ENCODE measurements at places on chromosomes 4 and X. TPM values are rescaled to one million over a fixed set of nuclear protein-coding genes. Genes with fewer than 3 reads are reported as not detected.

- no peak overlapping the region for H3K27ac ChIP-seq
- H3K36me3 ChIP-seq, result peaks cover 9% of the 10 kb centered on the region
- peaks cover 40% of the 10 kb centered on the region for H3K4me1 ChIP-seq
- no peak for DNase-seq
- H3K27me3 ChIP-seq, result peaks cover 2% of the 10 kb centered on the region
- H3K4me3 ChIP-seq, result no peak overlapping the region
Measured at GRCh38 chr4:7859326-7859725, 80.3 kb downstream of the AFAP1 start.

DNA sequence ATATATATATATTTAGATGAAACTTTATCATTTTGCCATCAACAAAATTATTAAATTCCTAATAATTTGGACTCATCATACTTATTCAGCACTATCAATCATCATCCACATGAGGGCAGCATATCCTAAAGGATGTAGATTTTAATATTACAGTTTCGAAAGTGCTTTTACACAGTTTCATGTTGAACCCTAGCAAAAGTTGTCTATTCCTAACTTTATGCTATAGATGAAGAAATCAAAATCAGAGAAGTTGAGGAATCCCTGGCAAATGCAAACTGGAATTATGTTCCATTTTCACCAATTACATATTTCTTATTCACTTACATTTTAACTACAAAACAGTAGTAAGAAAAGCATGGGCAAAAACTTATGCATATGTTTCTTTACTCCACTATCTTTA lies 36.6 kb upstream of the UGT2A1 start:
- no peak overlapping the region for H3K27ac ChIP-seq
- H3K4me3 ChIP-seq, result no peak overlapping the region
- peaks cover 3% of the 10 kb centered on the region for H3K4me1 ChIP-seq
- H3K36me3 ChIP-seq, result no peaks in the 10 kb centered on the region

Gene LRCH2
- total RNA-seq, result not detected

GRCh38 chr4:129264008-129264657 lies 168.2 kb downstream of the C4orf33 start:
- H3K4me3 ChIP-seq, result no peak overlapping the region
- peaks cover 7% of the 10 kb centered on the region for H3K27me3 ChIP-seq
- peaks cover 6% of the 10 kb centered on the region for H3K4me1 ChIP-seq
- no peaks in the 10 kb centered on the region for H3K36me3 ChIP-seq
- no peak overlapping the region for H3K27ac ChIP-seq

GRCh38 chrX:9252182-9252581 lies 212.7 kb upstream of the TBL1X start:
- H3K27me3 ChIP-seq, result no peaks in the 10 kb centered on the region
- no peaks in the 10 kb centered on the region for H3K4me1 ChIP-seq
- no peak overlapping the region for H3K27ac ChIP-seq
- DNase-seq, result no peak
- no peak overlapping the region for H3K4me3 ChIP-seq
- H3K36me3 ChIP-seq, result no peaks in the 10 kb centered on the region

- peaks cover 5% of the 10 kb centered on the region for H3K4me1 ChIP-seq
- peaks cover 4% of the 10 kb centered on the region for H3K27me3 ChIP-seq
- no peak for DNase-seq
Measured at GRCh38 chr4:168751263-168752225, 254.7 kb downstream of the PALLD start.

DNA sequence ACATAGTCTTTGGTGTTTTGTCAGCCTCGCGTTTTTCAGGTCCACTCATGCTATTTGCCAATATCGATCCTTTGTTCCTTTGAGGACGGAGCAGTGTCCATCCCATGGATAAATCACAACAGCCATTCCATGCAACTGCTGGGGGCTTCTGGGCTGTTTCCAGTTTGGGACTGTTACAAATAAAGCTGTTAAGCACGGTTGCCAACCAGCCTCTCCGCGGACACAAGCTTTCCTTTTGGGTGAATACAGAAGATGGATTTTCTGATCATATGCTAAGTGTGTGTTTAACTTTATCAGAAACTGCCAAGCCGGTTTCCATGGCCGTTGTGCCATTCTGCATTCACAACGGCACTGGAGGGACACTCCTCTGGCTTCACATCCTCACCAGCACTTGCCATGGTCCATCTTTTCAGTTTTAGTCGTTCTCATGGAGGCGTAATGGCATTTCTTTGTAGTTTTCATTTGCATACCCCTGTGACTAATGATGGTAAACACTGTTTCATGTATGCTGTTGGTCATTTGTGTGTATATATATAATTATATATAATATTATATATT lies 67.8 kb downstream of the ABLIM2 start:
- H3K27ac ChIP-seq, result no peak overlapping the region
- H3K4me3 ChIP-seq, result no peak overlapping the region
- no peaks in the 10 kb centered on the region for H3K27me3 ChIP-seq
- no peaks in the 10 kb centered on the region for H3K4me1 ChIP-seq

GRCh38 chr4:145347684-145348083 lies 134.0 kb upstream of the SMAD1 start:
- no peaks in the 10 kb centered on the region for H3K36me3 ChIP-seq
- H3K27ac ChIP-seq, result no peak overlapping the region
- H3K4me1 ChIP-seq, result no peaks in the 10 kb centered on the region
- no peak for DNase-seq

- H3K27me3 ChIP-seq, result no peaks in the 10 kb centered on the region
- peaks cover 10% of the 10 kb centered on the region for H3K36me3 ChIP-seq
Measured at GRCh38 chrX:47629419-47630200, at the start of gene CFP. TSS of gene CFP (minus strand) at chrX:47629930. CDS start at chrX:47629844, 86 bp downstream.

Gene GAGE12F
- not detected for total RNA-seq

DNA sequence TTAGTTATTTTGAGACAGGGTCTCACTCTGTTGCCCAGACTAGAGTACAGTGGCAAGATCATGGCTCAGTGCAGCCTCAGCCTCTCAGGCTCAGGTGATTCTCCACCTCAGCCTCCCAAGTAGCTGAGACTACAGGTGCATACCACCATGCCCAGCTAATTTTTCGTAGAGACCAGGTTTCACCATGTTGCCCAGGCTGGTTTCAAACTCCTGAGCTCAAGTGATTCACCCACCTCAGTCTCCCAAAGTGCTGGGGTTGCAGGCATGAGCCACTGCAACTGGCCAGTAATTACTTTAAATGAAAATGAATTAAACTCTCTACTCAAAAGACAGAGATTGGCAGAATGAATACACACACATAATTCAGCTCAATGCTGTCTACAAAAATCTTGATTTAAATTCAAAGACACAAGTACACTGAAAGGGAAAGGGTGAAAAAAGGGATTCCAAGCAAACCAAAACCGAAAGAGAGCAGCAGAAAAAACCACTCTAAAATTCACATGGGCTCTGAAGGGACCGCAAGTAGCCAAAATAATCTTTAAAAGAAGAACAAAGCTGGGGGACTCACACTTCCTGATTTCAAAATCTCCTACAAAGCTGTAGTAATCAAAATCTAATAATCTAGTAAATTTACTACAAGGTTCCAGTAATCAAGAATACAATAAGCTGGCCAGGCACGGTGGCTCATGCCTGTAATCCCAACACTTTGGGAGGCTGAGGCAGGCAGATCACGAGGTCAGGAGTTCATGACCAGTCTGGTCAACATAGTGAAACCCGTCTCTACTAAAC lies 11.8 kb upstream of the SPON2 start:
- peaks cover 47% of the 10 kb centered on the region for H3K36me3 ChIP-seq
- DNase-seq, result no peak
- H3K27me3 ChIP-seq, result peaks cover 6% of the 10 kb centered on the region
- peak overlapping the region; percentile 3 for H3K4me3 ChIP-seq

Gene ADGRA3
- 2.6 TPM for total RNA-seq

DNA sequence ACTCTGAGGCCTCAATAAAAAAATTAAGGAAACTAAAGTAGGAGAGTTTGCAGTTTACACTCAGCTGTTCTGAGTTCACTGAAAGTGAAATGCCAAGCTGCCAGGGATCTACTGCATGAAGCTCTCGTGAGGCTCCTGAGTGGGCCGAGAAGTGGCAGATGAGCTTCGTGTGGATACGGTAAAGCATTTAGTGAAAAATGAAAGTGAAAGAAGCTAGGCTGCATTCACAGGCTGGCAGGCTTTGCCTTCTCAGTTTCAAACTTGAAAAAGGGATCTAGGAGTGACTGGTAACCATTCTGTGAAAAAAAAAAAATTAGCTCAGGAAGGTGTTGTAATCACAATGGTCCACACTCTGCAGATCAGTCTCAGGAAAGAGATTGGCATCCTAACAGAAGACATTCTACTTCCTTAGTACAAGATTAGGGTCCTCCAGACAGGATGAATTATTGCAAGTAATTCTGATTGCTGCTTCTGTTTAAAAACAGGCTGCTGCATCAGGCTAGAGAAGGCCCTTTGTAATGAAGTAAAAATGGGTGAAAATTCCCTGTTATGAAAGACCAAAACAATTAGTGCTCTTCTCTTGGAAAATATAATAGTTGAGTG lies 679.9 kb downstream of the RPA4 start:
- no peaks in the 10 kb centered on the region for H3K36me3 ChIP-seq
- peak; percentile 62 for DNase-seq
- no peaks in the 10 kb centered on the region for H3K27me3 ChIP-seq
- peaks cover 8% of the 10 kb centered on the region for H3K4me1 ChIP-seq
- H3K27ac ChIP-seq, result peak overlapping the region; percentile 87

DNA sequence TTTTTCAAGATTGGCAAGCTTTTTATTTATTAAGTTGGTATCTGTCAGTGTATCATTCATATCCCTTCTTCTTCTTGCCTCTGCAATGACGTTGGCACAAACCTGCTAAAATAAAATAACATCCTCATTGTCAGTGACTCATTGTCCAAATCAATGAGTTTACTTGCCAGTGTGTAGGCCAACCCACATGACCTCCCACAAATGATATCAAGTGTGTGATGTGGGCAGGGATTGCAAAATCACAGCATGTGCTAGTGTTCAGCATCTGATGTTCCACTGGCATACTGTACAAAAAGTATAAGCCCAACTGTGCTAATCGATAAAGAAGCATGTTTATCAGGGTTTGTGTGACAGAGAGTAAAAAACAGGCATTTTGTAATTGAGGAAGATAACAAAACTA lies 25.5 kb downstream of the GPAT3 start:
- H3K27ac ChIP-seq, result no peak overlapping the region
- peaks cover 19% of the 10 kb centered on the region for H3K4me1 ChIP-seq
- H3K4me3 ChIP-seq, result no peak overlapping the region
- DNase-seq, result no peak
- no peaks in the 10 kb centered on the region for H3K36me3 ChIP-seq

Gene AFM
- not detected for total RNA-seq

GRCh38 chr4:7687796-7688195 lies 251.9 kb downstream of the AFAP1 start:
- no peaks in the 10 kb centered on the region for H3K36me3 ChIP-seq
- H3K4me3 ChIP-seq, result no peak overlapping the region
- DNase-seq, result no peak
- H3K4me1 ChIP-seq, result no peaks in the 10 kb centered on the region
- no peaks in the 10 kb centered on the region for H3K27me3 ChIP-seq
- no peak overlapping the region for H3K27ac ChIP-seq

GRCh38 chrX:136662976-136663375 lies 15.0 kb downstream of the CD40LG start:
- H3K4me1 ChIP-seq, result peaks cover 92% of the 10 kb centered on the region
- H3K4me3 ChIP-seq, result no peak overlapping the region
- H3K27me3 ChIP-seq, result no peaks in the 10 kb centered on the region
- H3K27ac ChIP-seq, result peak overlapping the region; percentile 90
- H3K36me3 ChIP-seq, result peaks cover 91% of the 10 kb centered on the region
- DNase-seq, result peak; percentile 40

Gene FOXR2
- total RNA-seq, result not detected

DNA sequence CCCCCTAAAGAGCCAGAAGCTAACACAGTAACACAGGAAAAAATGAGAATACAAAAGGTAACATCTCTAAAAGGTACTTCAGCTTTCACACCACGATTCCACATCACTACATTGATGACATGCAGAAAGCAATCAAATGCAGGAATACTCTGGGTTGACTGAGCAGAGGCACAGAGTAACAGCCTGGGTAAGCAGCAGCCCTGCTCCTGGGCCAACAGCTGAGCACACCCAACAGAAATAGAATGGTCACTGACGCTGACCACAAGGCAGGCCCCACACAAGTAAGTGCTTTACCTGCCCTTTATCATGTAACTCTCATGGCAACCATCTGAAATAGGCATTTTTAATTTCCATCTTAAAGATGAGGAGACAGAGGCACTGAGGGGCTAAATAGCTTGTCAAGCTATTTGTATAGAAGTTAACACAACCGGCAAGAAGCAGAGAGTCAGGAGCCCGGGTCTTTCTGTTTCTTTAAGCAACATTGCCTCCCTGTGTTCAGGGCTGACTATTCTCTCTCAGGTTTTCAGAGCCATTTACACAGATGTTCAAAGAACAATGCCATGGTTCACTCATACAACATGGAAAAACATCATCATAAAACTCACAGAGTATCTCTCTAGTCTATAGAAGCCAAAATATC lies 168.9 kb downstream of the ZNF674 start:
- no peak overlapping the region for H3K27ac ChIP-seq
- peaks cover 4% of the 10 kb centered on the region for H3K27me3 ChIP-seq
- no peaks in the 10 kb centered on the region for H3K36me3 ChIP-seq

All from activated CD4-positive, alpha-beta T cell treated with anti-CD3 and anti-CD28 coated beads, Interleukin-2, amount 10 ng/mL, durations not matched to agents 7 days and 5 days (primary cell).